ENCODE measurements at places on chromosomes 1 and 21.
A peak's percentile ranks its signal among the peaks of the same experiment; 100 is the strongest.

DNA sequence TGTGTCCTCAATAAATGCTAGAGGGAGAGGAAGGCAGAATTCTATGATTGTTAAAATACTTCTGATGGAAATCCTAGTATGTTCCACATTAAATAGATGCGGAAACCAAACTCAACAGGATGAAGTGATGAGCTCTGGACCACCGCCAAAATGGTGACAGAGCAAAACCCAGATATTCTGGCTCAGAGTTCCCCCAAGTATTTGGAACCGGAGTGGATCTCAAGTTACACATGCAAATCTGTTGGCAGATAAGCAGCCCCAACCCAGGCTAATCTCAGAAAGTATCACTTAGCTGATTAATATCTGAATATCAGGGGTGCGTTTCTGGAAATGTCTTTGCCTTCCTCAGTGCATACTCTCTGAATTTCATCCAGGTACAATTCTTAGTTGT, 17.4 kb upstream of the GRHL3 start:
- DNase-seq: no peak

DNA sequence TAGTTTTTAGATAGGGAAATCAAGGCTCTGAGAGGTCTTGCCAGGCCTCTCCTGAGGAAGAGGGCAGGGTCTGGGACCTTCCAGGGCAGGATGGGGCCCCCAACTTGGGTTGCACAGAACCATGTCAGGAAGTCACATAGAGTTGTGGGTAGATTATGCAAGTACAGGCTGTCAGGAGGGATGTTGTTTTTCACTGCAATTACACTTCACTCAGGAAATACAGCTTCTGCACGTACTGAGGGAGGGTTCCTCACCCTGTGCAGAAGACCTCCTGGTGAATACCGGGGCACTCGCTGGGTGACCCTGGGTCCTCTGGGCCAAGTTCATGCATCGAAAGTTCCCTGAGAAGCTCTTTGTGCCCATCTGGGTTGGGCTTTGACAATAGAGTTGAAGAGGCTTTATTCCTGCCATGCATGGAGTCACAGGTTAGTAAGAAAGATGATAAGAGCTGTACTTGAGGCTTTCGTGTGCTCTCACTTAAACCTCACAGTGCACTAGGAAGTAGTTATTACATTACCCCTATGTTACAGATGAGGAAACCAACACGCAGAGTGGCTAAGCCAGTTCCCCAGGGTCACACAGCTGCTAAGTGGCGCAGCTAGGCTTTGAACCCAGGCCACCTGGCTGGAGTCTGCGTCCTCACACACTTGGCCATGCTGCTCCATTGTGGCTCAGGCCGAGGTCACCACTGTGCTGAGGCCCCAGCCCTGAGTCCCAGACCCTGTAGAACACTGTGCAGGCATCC, 16.2 kb upstream of the TNFRSF1B start:
- no peak for DNase-seq

GRCh38 chr1:115429884-115430283, 91.8 kb upstream of the NGF start:
- DNase-seq: no peak

GRCh38 chr1:176330782-176331181, 123.7 kb upstream of the COP1 start:
- DNase-seq: no peak

DNA sequence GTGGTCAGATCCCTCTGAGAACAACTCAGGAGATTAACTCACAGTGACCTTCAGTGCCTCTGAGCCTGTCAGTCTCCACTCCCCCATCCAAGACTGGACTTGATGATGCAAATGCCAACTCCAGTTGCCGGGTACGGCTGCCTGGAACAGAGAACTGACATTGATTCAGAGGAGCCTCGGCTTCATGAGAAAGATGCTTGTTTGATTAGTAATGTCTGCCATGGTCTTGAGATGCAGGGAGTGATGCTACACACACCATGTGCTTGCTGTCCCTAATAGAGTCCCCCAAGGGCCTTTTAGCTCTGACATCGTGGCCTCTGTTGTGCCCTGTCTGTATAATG, 51.8 kb upstream of the LRP8 start:
- no peak for DNase-seq

DNA sequence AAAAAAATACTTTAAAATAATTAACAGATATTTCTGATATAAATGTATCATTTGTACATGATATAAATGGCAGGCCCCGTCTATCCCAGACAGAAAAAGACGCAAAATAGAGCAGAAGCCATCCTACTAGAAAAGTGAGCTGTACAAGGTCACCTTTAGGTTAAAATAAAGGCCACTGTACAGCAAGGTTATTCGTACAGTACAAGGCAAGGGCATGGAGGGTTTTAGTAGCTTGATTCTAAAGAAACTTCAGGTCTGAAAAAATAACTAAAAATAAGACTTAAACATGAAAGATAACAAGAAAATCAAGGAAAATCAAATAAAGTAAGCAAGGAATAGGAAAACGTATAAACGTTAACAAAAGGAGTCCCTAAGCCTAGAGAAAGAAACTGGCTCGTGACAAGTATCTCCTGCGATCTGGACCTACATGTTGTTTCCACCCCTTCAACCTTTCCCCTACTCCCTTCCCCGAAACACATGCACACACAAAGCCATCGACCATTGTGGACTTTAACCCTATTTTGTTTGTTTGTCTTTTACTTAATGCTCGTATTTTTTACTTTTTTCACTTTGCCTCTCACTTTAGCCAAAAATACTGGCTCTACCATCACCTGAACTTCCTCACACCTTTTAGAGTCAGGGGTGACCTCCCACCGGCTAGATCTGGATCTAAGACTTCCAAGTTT, 26.5 kb upstream of the SLC30A10 start:
- DNase-seq: no peak

DNA sequence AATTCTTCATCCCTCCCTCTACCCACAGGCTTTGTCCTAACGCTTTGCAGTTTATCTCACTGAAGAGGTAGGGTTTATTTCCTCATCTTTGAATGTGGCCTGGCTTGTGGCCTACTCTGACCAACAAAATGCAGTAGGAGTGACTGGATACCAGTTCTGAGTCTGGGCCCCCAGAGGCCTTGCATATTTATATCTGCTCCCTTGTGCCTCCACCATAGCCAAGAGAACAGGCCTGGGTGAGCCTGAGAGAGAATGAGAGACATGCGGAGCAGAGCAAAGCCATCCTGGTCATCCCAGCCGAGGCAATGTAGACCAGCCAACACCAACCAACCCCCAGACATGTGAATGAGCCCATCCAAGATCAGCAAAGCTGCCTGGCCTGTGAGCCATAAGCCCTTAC, 30.3 kb downstream of the SMIM12 start:
- peak; percentile 19 for DNase-seq

GRCh38 chr1:232978091-232978634, 27.8 kb downstream of the NTPCR start:
- no peak for DNase-seq

- DNase-seq: no peak
Observed at GRCh38 chr1:119002028-119002686, 14.0 kb upstream of the TBX15 start.

GRCh38 chr1:110953031-110953430, 10.7 kb downstream of the LRIF1 start:
- DNase-seq: no peak

GRCh38 chr1:22582661-22583635, 19.7 kb downstream of the EPHA8 start:
- DNase-seq: no peak

GRCh38 chr1:214476986-214477870, 74.2 kb downstream of the PTPN14 start:
- no peak for DNase-seq

All from H1 (cell line).